ENCODE measurements at places on chromosomes 2 and 18.

DNA sequence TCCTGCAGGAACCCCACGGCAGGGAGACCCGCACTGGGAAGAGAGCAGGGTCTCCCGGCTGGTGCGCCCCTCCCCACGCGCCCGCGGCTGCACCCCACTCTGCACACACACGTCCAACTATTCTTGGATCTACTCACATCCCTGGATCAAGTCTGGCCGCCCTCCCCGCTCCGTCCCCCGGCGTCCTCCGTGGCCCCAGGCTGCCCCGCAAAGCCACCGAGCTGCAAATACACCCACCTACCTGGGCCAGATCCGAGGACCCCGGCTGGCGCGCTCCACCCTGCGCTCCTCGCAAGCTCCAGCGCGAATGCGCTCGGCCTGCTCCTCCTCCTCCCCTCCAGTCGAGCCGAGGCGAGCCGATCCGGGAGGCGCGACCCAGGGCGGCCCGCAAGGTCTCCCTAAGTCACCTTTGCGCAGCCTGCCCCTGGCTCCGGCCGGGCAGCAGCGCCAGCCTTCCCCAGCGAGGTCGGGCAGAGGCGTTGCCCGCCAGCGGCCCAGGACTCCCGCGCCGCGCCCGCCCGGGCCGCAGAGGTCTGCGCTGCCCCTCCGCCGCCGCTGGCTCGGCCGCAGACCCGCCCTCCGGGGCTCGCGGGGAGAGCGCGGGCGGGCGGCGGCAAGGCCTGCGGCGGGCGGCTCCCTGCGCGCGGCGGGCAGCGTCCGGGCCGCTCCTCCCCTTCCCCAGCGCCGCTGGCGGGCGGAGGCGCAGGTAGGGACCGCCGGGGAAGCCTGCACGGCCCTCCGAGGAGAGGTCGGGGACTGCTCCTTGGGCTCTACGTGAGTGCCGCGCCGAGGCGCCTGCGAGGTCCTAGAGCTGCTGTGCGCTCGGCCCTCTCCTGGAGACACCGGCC is 126.0 kb downstream of the OSBPL1A start:
- peak; percentile 42 for DNase-seq

- no peak for DNase-seq
Observed at GRCh38 chr2:238966072-238966937, 118.4 kb downstream of the TWIST2 start.

DNA sequence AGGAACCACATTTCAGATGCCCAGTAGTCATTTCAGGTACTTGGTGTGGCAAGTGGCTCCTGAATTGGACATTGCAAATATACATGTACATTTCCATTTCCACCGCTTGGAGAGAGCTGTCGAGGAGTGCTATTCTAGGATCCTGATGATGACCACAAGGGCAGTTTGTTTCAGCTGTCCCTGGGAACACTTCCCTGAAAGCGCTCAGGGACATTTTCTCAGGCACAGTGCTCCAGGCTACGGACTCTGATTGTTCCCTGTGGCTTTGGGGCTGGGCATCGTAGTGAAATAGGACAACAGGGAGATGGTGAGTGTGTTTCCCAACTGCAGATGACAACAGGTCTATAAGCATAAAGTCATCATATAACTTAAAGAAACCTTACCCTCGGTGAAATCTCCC is 3.1 kb downstream of the DBI start:
- no peak for DNase-seq

DNA sequence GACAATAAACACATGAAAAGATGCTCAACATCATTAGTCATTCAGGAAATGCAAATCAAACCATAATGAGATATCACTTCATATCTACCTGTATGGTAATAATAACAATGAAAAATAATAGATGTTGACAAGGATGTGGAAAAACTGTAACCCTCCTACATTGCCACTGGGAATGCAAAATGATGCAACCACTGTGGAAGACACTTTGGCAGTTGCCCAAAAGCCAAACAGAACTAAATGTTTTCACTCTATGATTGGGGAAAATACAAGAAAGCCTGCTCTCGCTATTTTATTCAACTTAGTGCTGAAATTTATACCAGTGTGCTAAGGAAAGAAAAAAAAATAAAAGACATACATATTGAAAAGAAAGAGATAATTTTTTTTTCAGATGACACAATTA is 934.5 kb downstream of the CNTNAP5 start:
- DNase-seq = no peak

DNA sequence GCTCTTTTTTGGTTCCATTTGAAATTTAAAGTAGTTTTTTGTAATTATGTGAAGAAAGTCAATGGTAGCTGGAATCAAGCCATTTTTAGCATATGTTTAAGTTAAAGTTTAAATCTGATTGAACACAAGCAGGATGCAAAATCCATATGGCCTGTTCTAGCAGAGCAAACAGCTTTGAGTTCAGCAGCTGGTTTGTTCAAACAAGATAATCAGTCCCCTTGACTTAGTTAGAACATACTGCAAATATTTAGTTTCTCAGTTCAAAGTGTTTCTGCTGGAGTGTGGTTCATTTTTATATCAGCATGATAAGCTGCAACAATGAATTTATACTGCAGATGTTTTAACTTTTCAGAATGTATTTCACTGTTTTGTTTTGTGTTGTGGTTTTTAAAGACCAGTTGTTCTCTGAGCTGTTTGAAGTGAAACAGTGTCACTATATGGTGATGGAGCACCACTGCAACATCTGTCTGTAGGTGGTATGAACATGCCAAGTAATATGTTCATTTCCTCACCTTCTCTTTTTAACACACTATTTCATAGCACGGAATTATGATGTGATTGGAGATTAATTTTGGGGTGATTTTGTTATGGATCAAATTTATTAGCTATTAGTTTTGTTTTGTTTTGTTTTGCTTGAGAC is 125.3 kb downstream of the COL4A4 start:
- no peak for DNase-seq

GRCh38 chr2:132419941-132420340 is 3.3 kb downstream of the GPR39 start:
- DNase-seq = no peak

Data from activated CD8-positive, alpha-beta memory T cell treated with anti-CD3 and anti-CD28 coated beads, Interleukin-2, amount 10 ng/mL, durations not matched to agents 7 days and 5 days (primary cell).